Activated naive CD4-positive, alpha-beta T cell treated with anti-CD3 and anti-CD28 coated beads, Interleukin-2, amount 10 ng/mL, durations not matched to agents 5 hours and 36 hours (primary cell): ENCODE measurements at places on chromosomes 5 and 9. TPM values are rescaled to one million over a fixed set of nuclear protein-coding genes. Genes with fewer than 3 reads are reported as not detected.

Gene C9
- total RNA-seq = not detected

Gene NFIB
- total RNA-seq = not detected

Gene DUSP1
- total RNA-seq = 8.2 TPM

Gene GLRA1
- not detected for total RNA-seq

Gene PTGER4
- 46.9 TPM for total RNA-seq

Gene ENTPD2
- total RNA-seq = 0.25 TPM

Gene WNK2
- total RNA-seq = 0.19 TPM

Gene NUTM2F
- not detected for total RNA-seq

Gene PCDHA11
- total RNA-seq = not detected

Gene CYLC2
- total RNA-seq = not detected

Gene PPP2CA
- 124 TPM for total RNA-seq

Gene MCIDAS
- total RNA-seq = not detected

Gene PIP5K1B
- total RNA-seq = 0.63 TPM

Gene FGD3
- total RNA-seq = 143 TPM

Gene BARHL1
- not detected for total RNA-seq

Gene TLX3
- total RNA-seq = not detected

Gene CANX
- total RNA-seq = 418 TPM

Gene ENHO
- total RNA-seq = not detected

Gene SLC6A18
- total RNA-seq = 0.10 TPM

Gene CD72
- 6.1 TPM for total RNA-seq

Gene ARRDC1
- total RNA-seq = 65.0 TPM

Gene SOHLH1
- total RNA-seq = not detected

Gene SLC6A19
- not detected for total RNA-seq

Gene PCDHB3
- total RNA-seq = not detected

Gene IFNA21
- not detected for total RNA-seq

Gene ITGA2
- 5.0 TPM for total RNA-seq

Gene SNCB
- not detected for total RNA-seq

Gene IDNK
- 7.2 TPM for total RNA-seq

Gene SVEP1
- total RNA-seq = not detected

Gene PLPPR1
- not detected for total RNA-seq

Gene CDKN2A
- 35.1 TPM for total RNA-seq

Gene LECT2
- not detected for total RNA-seq

Gene SHISAL2B
- not detected for total RNA-seq

Gene C5orf52
- total RNA-seq = not detected

Gene C5orf34
- total RNA-seq = 9.6 TPM

Gene LRRC70
- 0.88 TPM for total RNA-seq

Gene SPATA31D4
- total RNA-seq = not detected

Gene ST8SIA4
- total RNA-seq = 40.6 TPM

Gene DTWD2
- 2.5 TPM for total RNA-seq

Gene MEGF9
- 11.0 TPM for total RNA-seq

Gene ACER2
- 2.4 TPM for total RNA-seq

Gene ELAVL2
- total RNA-seq = not detected

Gene ANKRD34B
- total RNA-seq = not detected

Gene UGT3A2
- total RNA-seq = not detected

Gene FAXDC2
- not detected for total RNA-seq

Gene BTNL9
- not detected for total RNA-seq

Gene PHF2
- total RNA-seq = 26.9 TPM

Gene FOXD4L3
- total RNA-seq = not detected

Gene LCNL1
- total RNA-seq = 0.60 TPM

Gene GABBR2
- not detected for total RNA-seq

Gene PRRX2
- not detected for total RNA-seq

Gene ADGRD2
- total RNA-seq = not detected

Gene KCNN2
- total RNA-seq = not detected

Gene PAEP
- not detected for total RNA-seq

Gene TIMD4
- 3.4 TPM for total RNA-seq

Gene SOX30
- not detected for total RNA-seq

Gene NMUR2
- total RNA-seq = not detected

Gene CCL27
- total RNA-seq = not detected
